ENCODE measurements at places on chromosomes 7 and 10.
A peak's percentile ranks its signal among the peaks of the same experiment; 100 is the strongest.

GRCh38 chr7:101179117-101179516, 976 bp downstream of the NAT16 start:
- DNase-seq: no peak

DNA sequence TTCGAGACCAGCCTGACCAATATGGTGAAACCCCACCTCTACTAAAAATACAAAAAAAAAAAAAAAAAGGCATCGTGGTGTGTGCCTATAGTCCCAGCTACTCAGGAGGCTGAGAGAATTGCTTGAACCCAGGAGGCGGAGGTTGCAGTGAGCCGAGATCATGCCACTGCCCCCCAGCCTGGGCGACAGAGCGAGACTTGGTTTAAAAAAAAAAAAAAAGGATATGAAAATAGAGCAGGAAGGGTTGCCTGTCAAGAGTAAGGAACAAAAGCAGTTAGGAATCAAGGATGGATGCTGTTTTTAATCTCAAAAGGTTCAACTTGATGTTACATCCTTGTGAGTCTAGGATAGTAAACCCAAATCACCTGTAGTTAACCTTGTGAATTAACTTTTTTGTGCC, 11.8 kb upstream of the ASCC1 start:
- DNase-seq: no peak

GRCh38 chr10:35607475-35608327, 2.6 kb downstream of the GJD4 start:
- DNase-seq: peak; percentile 61

- DNase-seq: no peak
Measured at GRCh38 chr7:44761207-44762161, 12.8 kb downstream of the ZMIZ2 start.

DNA sequence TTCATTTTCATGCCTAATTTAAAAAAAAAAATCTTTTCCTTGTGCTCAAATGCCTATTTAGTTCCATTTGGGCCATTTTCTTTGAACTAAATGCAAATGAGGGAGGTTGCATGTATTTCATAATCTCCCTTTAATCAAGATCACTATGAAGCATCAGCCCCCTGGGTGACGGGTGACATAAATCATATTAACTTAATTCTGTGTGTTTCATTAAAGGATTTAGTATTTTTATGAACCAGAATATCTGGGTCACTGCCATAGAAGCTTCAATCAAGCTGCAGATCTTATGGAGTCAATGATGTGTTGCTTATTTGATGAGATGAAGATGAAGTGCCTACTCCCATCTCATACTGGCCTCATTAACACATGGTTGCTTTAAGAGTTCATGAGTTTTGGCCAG, 301.9 kb upstream of the PRKCQ start:
- no peak for DNase-seq

DNA sequence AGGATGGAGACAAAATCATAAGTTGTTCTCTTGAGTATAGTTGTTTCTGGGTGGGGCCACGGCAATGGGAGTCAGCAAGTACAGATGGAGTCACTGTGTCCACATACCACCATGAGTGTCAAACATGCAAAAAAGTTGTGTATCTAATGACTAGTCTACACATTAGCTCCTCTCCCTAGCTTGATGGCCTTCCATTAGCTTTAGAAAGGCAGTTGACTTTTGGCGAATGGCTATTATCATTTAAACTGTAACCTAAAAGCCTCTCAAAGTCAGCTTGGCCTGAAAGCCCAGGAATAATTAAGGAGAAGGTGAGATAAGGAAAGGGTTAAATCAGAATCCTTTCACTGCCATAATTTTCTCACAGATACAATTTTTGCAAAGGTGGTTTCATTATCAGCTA, 95.5 kb upstream of the MEOX2 start:
- DNase-seq: no peak

- DNase-seq: no peak
Measured at GRCh38 chr7:70484255-70484654, 647.7 kb upstream of the GALNT17 start.

GRCh38 chr10:81978238-81978637, 103.2 kb downstream of the NRG3 start:
- peak; percentile 10 for DNase-seq
